ENCODE measurements at places on chromosomes 1 and 21.

DNA sequence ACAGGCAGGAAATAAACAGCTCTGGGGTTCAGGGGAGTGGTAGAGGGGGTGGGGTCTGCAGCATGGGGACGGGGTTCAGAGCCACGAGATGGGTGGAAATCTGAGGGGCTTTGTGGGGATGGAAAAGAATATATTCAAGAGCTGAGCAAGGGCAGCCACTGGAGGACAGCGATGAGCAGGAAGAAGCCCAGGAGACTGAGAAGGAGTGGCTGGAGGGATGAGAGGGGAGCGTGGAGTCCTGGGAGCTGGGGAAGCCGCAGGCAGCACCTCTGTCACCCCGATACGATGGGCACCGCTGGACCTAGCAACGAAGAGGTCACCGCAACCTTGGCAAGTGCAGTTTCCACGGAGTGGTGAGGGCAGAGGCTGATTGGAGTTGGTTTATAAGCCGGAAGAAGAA lies 10.0 kb upstream of the KCNAB2 start:
- no peak for DNase-seq

DNA sequence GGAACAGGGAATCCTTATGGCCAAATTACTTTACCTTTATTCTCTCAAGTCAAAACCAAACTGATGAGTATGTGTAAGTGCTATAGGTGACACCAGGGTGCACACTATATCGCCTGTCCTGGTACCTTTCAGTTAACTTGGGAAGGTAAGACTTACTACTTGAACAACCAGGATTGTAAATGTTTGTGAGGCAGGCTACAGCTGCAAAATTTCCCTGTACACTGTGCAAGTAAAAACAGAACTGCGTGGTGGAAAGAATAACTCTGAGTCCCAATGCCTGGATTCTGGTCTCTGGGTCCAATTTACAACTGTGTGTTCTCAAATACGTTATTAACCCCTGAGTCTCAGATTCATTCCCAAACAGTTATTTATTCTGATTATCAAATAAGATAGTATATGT lies 73.5 kb downstream of the TENT5C start:
- DNase-seq: no peak

GRCh38 chr1:91022518-91022929 lies 689 bp upstream of the ZNF644 start:
- DNase-seq: no peak

GRCh38 chr1:186102547-186103148 lies 272.4 kb downstream of the TPR start:
- DNase-seq: no peak

DNA sequence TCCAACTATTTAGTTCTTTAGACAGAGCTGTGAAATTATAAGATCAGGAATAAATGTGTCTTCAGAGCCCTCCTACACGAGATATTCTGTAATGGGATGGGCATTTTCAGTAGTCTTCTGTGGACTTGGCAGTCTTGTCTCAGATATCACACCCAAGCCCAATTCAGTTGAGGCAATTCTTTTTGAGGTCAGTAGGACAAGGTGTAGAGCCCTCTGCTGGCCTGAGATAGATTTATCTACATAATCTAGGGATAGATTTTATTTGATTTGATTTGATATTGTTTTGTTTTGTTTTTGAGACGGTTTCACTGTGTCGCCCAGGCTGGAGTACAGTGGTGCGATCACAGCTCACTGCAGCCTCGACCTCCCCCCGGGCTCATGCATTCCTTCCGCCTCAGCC lies 77.5 kb downstream of the FMN2 start:
- no peak for DNase-seq

- DNase-seq: peak; percentile 43
These were observed 3.9 kb upstream of the DENND2D start for GRCh38 chr1:111204201-111204982.

GRCh38 chr1:152519851-152520250 lies 5.6 kb downstream of the CRCT1 start:
- no peak for DNase-seq

DNA sequence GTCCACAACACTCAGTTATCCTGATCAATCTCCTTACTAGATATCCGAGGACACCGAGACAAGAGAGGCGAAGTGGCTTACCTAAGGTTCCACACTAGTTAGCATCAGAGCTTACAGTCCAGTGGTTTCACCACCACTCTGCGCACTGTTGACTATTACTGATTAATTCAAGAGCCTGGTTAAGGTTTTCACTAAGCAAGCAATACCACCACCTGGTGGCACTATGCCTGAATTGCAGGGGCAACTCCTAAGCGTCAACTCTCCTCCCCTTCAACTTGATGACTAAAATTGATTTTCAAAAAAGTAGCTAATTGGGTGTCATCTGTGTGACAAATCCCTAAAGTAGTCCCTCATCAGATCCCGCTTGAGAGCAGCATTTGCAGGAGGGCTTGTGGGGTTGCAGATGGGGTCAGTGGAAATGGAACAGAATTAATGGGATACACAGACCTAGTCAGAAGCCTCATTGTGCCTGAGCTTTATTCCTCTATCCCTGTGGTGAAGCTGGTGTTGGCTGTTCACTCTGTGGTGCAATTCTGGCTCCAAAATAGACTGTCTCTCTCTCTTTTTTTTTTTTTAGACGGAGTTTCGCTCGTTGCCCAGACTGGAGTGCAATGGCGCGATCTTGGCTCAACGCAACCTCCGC lies 9.1 kb downstream of the TTC22 start:
- DNase-seq: no peak

DNA sequence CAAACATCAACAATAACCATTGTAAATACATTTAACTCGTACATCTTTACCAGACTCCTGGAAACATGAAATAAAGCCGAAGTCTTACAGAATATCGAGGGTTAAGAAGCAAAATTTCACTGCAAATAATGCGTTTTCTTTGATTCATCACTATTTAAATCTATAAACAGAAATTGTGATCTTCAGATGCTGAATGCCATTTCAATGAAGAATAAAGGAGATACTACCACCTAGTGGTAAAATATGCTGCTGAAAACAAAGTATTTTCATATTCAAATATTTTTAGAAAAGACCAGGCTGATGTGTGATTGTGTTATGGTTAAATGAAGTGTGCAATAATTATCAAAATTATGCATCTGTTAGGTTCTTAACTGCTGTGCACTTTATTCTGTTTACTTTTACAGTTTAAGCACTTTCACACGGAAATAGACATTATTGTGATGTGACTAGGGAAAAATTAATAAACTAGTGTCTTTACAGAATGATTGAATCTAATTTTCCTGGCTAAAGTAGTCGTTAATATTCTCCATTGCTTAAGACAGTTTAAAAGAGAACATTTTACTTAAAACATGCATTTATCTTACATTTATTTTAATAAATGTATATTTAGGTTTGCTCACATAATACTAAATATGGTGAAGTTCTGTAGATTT lies 1093.1 kb downstream of the MRPL39 start:
- no peak for DNase-seq

DNA sequence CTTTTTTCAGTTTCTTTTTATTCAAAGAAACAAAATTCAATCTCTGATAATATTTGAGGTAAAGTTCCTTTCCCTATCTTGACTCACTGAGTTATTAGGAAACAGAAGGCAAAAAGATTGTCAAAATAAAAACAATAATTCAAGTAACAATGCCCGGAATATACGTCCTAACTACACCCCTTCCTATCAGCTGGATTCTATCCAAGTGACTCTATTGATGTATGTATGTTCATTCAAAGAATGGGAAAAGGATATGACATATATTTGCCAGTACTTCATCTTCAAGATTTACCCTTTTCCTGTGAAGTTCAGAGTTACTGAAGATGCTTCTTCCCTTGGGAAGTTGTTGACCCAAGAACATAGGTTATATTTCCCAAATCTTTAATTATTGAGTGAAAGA lies 13.7 kb downstream of the SPRTN start:
- DNase-seq: no peak

- DNase-seq: no peak
These were observed 13.3 kb downstream of the SMAP2 start for GRCh38 chr1:40386796-40387195.

DNA sequence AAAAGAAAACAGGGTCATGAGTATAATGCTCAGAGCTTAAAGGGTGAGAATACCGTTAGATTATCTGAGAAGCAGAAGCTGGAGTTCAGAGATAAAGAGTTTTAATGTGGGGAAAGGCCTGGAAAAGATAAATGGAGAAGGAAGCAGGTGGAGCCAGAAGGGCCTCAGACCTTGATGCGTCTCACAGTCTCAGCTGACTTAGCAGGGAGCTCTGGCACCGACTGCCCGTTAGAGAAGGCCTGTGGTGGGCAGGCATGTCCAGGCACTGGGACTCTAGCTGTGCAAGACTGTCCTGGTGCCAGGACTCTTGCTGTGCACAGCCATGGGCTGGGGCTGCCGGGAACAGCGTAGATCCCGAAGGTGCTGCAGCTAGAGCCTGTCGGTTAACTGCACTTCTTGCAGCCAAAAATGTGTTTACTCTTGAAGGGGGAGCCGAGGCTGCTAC lies 3.8 kb upstream of the SLAMF9 start:
- no peak for DNase-seq

GRCh38 chr1:92951141-92951582 lies 10.1 kb downstream of the DIPK1A start:
- no peak for DNase-seq

DNA sequence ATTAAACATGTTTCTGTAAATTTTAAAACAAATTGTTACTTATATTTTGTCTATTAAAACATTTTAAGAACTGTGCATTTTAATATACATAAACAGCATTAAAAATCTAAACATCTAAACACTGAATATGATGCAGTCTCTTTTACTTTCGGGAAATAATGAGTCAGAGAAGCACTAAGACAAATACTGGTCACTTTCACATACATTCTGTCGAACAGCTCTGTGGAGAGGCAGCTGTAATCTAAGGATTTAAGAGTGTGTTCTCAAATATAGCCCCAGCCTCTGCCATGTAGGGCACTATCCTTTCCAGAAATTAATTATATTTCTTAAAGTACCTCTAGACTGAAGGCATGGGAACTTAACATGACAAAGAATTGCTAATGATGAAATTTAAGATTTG lies 89.6 kb upstream of the PTGFR start:
- no peak for DNase-seq

DNA sequence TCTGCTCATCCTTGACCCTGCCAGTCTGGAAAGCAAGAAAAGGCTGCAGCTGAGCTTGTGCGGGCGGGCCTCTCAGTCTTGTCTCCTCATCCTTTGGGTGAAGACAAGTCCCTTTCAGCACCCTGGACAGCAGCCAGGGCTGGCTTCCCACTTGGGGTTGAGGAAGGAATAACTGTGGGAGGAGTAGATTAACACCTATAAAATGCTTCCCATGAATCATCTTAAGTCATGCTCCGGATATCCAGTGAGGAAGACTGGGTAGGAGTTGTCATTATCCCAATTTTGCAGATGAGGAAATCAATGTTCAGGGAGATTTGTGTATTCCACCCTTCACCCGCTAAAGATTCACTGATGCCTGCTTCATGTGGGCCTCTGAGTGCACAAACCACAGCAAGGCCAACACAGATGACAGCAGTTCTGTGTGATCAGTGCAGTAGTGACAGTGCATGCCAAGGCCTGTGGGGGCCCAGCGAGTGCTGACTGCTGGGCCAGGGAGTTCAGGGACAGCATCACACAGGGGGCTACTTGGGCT lies 20.1 kb upstream of the COL16A1 start:
- no peak for DNase-seq

DNA sequence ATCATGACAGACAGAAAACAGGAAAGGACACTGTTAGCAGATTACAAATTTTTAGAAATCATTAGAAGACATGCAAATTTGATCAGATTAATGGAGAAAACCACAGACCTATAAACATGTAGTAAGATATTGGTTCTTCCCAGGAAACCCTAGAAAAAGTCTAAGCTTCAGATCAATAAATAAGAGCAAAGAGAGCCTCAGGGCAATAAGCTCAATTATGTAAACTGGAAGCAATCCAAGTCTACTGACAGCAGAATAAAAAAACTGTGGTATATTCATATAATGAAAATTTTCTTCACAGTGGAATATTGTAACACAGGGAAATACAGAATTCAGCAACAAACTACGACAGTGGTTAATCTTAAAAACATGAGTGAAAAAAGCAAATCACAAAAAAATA lies 36.3 kb downstream of the NRDC start:
- no peak for DNase-seq

GRCh38 chr1:245791410-245792312 lies 636.9 kb downstream of the KIF26B start:
- no peak for DNase-seq

GRCh38 chr21:31922881-31923280 lies 50.1 kb downstream of the HUNK start:
- no peak for DNase-seq

GRCh38 chr1:28208818-28209441 lies 23.9 kb downstream of the DNAJC8 start:
- peak; percentile 62 for DNase-seq

Data from memory B cell (primary cell).